Caudate nucleus (tissue), 63 donors: ENCODE measurements at places on chromosomes 5 and 9.

DNA sequence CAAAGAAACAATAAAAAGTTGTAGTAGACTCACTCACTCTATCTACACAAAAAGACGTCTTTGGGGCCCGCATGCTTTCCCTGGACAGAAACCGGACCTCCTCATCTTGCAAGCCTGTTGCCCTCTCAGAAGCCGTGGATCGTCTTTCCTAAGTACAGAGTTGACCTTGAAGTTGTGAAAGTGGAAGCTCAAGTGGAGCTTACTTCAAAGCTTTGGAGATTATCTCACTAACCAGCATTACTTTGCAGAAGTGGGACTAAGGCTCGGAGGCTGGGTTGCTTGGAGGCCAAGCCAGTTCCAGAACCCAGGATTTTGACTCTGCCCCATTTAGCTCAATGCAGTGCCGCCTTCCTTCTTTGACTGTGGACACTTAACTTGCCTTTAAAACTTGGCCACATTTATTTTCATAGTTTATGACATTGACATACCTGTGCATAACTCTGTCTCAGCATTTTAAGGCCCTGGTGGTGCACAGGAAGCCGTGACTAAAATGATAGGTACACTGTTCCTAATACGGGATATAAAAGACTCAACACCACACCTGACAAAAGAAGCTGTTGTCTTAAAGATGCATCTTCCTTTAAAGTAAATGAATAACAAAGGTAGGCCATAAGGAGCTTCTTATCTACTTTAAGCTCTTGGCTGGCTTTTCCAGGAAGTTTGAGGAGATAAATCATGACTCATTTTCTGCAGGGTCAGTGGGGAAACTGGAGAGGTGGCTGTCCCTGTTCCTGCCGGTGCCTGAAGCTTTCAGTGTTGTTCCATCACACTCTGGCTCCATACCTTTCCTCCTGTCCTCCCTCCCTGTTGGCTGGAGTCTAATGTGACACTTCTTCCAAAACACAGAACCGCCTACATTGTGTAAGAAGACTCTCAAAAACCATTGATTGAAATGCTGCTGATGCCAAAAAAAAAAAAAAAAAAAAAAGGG lies 10.7 kb downstream of the SLC25A25 start:
- no peak for DNase-seq

- DNase-seq, result no peak
Measured at GRCh38 chr9:136095070-136096058, at the start of gene NACC2. NACC2 (minus strand) TSS chr9:136095289; CDS start chr9:136050521, 44,768 bp downstream.

GRCh38 chr9:91118704-91119025 lies 243.1 kb downstream of the AUH start:
- no peak for DNase-seq

GRCh38 chr5:60092671-60093422 lies 199.3 kb upstream of the PDE4D start:
- no peak for DNase-seq

DNA sequence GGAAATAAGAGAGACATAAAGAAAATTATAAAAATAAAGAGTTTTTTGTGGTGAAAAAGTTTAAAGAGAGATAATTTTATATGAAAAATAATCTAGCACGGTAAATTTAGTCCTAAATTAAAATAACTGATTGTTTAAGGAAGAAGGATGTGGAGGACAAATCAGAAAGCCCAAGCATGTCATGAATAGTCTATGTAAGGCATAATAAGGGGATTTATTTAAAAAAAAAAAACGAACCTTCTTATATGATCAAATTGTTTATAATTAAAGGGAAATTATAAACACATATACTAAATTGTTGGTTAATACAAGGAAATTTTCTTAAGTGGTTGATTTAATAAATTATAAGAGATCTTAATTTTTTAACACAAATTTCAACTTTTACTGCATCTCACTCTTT lies 551.8 kb upstream of the TYRP1 start:
- DNase-seq, result no peak

DNA sequence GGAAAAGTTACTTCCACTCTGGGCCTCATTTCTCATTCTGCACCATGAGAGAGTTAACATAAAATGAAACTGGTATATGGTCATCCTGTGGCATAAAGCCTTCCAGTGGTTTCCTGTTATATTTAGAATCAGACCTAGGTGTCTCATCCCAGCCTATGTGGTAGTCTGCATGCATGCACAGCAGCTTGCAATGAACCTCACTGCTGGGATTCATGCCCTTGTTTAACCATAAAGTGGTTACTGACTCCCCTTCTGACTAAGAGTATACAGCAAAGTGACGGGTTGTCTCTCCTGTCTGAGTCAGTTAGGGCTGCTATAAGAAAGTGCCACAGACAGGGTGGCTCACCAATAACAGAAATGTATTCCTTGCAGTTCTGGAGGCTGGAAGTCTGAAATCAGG lies 14.7 kb upstream of the TDRD7 start:
- DNase-seq, result no peak

DNA sequence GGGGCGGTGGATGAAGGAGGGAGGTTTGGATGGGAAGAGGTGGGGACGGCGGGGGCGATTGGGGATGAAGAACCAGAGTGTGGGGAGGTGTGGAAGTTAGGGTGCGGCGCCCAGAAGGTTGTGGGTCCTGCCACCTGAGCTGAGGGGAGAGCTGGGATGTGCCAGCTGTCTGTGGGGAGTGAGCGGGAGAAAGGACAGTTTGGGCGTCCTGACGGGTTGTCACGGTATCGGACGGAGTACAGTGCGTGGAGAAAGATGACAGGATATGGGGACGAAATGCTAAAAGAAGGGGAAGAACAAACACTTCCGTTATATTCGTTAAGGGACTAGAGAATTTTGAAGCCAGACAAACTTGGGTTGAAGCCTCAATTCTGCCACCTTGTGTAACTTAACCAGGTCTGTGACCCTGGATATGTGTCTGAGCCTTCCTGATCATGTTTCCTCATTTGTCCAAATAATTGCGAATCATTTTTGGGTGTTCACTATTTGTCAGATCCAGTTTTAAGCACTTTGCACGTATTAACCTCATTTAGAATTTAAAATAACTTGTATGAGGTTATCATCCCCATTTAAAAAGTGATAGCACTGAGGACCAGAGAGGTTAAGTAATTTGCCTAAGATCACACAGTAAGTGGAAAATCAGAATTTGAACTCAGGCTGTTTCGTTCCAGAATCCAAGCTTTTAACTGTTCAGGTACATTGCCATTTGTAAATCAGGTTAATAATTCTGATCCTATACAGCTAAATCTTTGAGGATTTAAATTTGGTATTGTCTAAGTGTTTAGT lies 689 bp downstream of the CNTRL start:
- no peak for DNase-seq

DNA sequence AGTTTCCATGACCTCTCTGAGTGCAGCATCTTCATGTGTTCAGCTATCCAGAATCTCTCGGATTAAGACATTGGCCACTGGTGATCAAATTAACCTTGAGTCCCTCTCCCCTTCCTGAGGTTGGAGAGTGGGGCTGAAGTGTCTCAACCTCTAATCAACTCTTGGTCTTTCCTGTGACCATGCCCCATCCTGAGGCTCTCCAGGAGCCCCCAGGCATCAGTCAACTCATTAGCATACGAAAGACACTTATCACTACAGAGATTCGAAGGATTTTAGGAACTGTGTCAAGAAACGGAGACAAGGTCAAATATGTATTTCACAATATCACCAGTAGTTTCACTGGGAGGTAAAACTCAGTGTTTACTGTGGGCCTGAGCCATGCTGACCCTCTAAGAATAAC lies 130.2 kb upstream of the CCDC152 start:
- no peak for DNase-seq

GRCh38 chr9:108282872-108283271 lies 572.9 kb downstream of the ACTL7B start:
- no peak for DNase-seq

GRCh38 chr9:34802916-34803315 lies 93.0 kb upstream of the CCL21 start:
- DNase-seq, result no peak

DNA sequence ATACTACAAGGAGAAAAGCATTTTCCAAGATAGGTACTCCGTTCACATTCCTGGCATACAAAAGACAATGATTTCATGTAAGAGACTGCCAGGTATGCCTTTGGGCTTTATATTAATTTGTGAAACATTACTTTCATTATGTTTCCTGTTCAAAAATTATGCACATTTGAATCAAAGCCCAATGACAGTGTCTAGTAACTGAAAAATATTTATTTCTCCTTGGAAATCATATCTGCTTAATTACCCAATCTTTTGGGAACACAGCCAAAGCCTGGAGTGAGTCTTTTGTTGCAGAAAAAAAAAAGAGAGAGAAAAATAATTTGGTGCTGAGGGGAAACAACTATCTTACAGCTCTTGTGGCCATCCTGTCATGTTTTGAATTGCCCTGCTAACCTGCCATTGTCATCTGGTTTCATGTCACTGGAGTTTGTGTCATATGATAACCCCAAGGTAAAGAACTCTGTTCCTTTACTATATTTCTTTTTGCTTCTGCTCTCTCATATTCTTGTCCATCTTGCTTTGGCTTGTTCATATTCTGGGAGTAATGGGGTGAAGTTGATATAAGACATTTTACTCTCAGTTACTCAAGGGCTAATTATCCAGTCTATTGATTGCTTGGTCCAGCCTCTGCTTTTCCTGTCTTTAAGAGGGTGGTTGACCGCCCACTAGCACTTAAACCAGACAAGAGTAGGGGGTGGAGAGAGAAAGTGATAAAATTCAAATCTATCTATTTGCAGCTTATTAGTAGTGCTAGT lies 238.3 kb upstream of the NUDT12 start:
- DNase-seq, result no peak

- DNase-seq, result no peak
Measured at GRCh38 chr5:42676362-42676761, 80.3 kb upstream of the CCDC152 start.

DNA sequence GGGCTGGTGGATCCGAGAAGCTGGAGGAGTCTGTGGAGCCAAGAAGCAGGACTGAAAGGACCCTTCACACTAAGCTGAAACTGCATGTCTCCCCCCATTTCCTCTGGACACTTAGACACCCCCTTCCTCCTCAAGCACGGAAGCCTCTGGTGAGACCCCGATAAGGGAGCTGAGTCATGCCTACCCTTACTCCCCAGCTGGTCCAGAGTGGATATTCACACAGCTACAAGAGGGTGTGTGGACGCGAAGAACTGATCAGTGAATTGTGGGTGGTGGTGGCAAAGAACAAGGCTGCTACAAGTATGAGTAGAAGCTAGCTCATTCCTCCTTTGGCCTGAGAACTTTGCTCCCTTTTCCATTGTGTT lies 4.3 kb downstream of the TLN1 start:
- no peak for DNase-seq

DNA sequence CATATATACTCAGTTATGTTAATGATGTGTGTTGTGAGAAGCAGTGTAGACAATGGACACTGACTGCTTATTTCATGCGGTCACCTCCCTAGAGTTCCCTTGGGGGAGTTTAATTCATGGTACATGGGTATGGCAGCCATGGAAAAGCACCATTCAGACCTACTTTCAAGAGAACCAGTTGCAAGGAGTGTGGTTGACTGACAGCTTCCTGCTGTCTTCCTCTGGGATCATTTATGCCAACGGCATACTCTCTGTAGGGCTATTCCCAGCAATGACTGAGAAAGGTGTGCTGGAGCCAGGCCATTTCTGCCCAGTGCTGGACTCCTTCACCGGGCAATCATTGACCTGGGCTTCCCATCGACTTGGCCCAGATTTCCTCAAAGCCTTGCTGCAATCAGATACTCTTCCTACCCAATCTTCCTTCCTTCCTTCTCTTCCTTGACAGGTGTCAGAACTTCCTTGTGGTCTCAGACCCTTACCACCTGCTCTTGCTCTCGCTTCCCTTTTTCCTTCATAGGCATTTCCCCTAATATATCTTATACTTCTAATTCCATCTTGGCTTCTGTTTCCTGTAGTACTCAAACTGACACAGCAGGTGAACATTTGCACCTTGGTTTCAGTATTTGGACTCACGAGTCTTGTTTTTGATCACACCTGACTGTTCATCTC lies 3.4 kb upstream of the CLINT1 start:
- no peak for DNase-seq

GRCh38 chr5:133610489-133611356 lies 1.6 kb downstream of the FSTL4 start:
- DNase-seq, result peak; percentile 30

DNA sequence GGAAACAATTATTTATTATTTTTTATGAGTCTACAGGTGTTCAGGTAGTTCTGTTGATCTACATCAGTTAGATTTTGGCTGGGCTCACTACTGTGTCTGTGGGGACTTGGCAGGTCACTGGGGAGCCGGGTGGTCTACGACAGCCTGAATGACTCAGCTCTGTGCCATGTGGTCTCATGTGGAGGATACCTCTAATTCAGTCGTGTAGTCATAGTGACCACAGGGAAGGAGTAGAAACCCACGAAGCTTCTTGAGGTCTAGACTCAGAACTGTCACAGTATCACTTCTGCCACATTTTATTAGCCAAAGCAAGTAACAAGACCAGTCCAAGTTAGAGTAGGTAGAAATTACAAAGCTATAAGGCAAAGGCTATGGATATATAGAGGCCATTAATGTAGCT lies 64.7 kb upstream of the GRAMD2B start:
- no peak for DNase-seq

DNA sequence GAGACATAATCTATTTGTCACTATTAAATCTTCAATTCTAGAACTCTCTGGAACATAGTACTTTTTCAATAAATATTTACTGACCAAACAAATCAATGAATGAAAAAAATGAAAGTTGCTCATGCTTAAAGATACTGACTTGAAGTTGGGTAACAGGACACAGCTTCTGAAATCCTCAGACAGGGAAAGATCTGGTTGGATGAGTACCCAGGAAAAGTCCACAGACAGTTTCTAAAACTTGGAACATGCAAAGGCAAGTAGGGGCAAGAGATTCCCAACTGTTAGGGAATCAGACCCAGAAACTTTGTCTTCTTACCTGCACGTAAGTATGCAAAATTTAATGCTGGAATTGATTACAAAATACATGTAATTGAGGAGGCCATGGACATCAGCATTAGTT lies 366.2 kb downstream of the ACTL7B start:
- DNase-seq, result no peak

DNA sequence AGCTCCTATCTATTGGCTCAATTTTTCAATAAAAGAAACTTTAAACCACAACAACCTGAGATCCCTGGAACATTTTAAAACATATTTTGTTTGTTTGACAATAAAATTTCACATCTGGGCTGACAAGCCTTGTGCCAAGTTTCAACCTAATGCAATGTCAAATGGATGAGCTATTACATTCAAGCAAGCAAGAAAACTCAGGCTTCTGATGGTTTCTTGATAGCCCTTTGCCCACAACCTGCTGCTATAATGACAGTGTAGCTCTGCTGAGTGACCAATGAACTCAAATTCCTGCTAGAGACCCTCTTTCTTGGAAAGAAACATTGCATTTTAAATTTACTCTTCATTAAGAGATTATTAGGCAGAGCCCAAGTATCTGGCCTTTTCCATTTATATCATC lies 472.9 kb downstream of the ARHGEF28 start:
- DNase-seq, result no peak

- no peak for DNase-seq
Measured at GRCh38 chr5:132704875-132705274, 31.1 kb downstream of the IL4 start.

DNA sequence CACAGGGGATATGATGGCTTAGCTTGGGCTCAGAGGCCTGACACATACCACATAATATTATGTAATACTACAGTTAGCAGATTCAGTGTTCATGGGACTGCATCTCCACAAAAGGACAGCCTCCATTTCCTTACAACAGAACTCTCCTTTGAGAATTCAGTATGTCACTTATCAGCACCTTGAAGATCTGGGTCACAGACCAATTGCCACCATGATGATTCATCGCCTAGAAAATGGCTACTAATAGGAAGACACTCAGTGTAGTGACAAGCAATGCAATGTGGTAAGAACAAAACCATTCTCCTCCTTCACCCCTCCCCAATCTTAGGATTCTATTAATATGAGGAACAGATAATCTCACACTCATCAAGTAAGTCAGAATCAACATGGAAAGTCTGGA lies 38.7 kb upstream of the PRLR start:
- DNase-seq, result no peak

GRCh38 chr5:171480239-171480638 lies 60.8 kb downstream of the FGF18 start:
- DNase-seq, result no peak
